Stomach (tissue), 19 donors: ENCODE measurements at places on chromosomes 6 and 20. TPM values are rescaled to one million over a fixed set of nuclear protein-coding genes. Genes with fewer than 3 reads are reported as not detected.

Gene TINAG
- total RNA-seq = 2.2 TPM

Gene DNAAF9
- 16.9 TPM for total RNA-seq

Gene GPRC6A
- total RNA-seq = not detected

Gene HLA-DMA
- total RNA-seq = 129 TPM
